Dermis microvascular lymphatic vessel endothelial cell (primary cell): ENCODE measurements at places on chromosomes 7 and 10. TPM values are rescaled to one million over a fixed set of nuclear protein-coding genes. Genes with fewer than 3 reads are reported as not detected.

Gene FKBP6
- not detected in 2 replicates for total RNA-seq

Gene COBL
- total RNA-seq = under 0.01 TPM in 2 replicates

Gene TIMM23
- 54.7 and 62.4 TPM in 2 replicates for total RNA-seq

Gene ASB13
- total RNA-seq = 18.1 and 33.3 TPM in 2 replicates

Gene PLAC9
- 0.63 and 3.7 TPM in 2 replicates for total RNA-seq

Gene LRRC27
- total RNA-seq = 5.0 and 7.1 TPM in 2 replicates

Gene BTBD16
- total RNA-seq = under 0.01 TPM in 1 of 2 replicates, not detected in the other

Gene FGFBP3
- total RNA-seq = 0.13 and 0.51 TPM in 2 replicates

Gene TFEC
- 0.89 and 0.90 TPM in 2 replicates for total RNA-seq

Gene EN2
- total RNA-seq = under 0.01 TPM in 1 of 2 replicates, not detected in the other

Gene PAX4
- total RNA-seq = not detected in 2 replicates

Gene CALHM1
- not detected in 2 replicates for total RNA-seq

Gene NSMCE4A
- 39.8 and 44.3 TPM in 2 replicates for total RNA-seq

Gene STN1
- 20.5 and 20.9 TPM in 2 replicates for total RNA-seq

Gene HTR5A
- total RNA-seq = not detected in 2 replicates

Gene SVIL
- total RNA-seq = 62.6 and 79.6 TPM in 2 replicates

Gene FAS
- 5.8 and 7.6 TPM in 2 replicates for total RNA-seq

Gene SSC4D
- 0.51 and 0.63 TPM in 2 replicates for total RNA-seq

Gene CHCHD3
- total RNA-seq = 47.5 and 60.1 TPM in 2 replicates

Gene C7orf33
- total RNA-seq = not detected in 2 replicates

Gene MMD2
- total RNA-seq = not detected in 2 replicates
